ENCODE measurements at places on chromosomes 1 and 21.

DNA sequence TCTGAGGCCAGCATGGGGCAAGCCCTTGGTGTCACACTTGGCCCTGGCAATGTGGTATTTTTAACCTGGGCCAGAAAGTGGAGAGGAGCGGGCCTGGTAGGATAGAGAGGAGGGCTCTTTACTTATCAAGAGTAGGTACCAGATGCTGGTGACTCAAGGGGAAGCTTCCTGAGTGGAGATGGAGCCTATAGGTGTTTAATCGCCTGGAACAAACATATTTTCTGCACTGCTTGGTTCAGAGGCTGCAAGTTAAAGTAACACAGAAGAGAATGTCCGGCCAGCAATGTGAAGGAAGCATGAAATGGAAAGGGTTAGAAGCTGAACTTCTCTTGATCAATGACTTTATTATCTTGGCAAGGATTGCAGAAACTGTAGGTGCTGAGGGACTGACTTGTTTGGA lies 74.3 kb downstream of the DDR2 start:
- no peak for DNase-seq

- DNase-seq: no peak
Observed at GRCh38 chr21:30193201-30193600, 22.7 kb downstream of the CLDN8 start.

GRCh38 chr1:210937846-210938245 lies 196.1 kb downstream of the KCNH1 start:
- no peak for DNase-seq

DNA sequence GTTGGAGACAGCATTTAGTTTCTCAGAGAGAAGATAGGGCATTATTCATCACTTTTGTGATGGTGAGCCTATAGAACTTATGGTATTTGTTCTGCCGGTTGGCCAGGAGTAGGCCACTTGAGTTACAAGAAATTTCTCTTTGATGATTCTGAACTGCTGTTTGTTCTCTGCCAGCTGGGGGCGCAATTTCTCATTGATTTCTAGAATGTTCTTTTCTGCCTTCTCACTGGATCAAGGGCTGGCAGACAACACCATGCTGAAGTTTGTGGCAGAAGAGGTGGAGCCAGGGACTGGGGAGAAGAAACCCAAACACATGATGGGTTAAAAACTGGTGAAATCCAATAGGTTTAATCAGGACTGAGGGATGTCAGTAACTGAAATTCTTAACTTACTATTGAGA lies 360.6 kb downstream of the FAM72C start:
- DNase-seq: no peak

Measured in lower leg skin (tissue), 4 donors.